ENCODE measurements at places on chromosomes 1 and 21.
A peak's percentile ranks its signal among the peaks of the same experiment; 100 is the strongest.

DNA sequence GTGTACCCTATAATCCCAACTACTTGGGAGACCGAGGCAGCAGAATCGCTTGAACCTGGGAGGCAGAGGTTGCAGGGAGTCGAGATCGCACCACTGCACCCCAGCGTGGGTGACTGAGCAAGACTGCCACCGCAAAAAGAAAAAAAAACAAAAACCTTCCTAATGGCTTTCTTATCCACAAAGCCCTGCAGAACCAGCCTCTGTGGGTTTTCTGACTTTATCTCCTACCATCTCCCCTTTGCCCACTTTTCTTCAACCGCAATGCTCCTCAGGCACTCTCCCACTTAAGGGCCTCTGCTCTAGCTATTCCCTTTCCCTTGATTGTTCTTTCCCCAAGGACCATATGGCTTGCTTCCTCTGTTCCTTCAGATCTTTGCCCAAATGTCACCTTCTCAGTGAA, 67.9 kb upstream of the PUM1 start:
- H3K36me3 ChIP-seq, result peaks cover 2% of the 10 kb centered on the region
- peaks cover 8% of the 10 kb centered on the region for H3K4me1 ChIP-seq
- no peak overlapping the region for H3K4me3 ChIP-seq
- H3K27ac ChIP-seq, result no peak overlapping the region

DNA sequence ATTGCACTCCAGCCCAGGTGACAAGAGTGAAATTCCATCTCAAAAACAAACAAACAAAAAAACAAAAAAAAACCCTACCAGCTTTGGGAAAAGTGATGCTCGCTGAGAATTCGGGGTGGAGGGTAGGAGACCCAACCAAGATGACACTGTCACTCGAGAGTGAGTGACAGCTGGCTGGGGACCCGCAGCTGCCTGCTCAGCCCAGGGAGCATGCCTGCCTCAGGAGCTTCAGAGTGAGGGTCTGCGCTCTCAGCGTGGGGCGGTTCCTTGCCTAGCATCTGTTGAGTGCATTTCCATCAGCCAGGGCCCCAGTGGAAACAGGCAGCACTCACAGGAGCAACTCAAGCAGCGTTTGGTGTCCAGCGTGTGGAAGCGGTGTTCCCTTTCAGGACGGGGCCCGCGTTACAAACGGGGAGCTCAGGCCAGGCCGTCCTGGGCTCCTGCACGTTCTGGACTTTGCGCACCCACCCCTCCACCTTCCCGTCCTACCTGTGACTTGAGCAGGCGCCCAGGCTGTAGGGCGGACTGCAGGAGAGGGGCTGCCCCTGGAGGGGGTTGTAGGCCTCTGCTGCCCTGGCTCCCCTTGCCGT, 5.9 kb downstream of the CSTB start:
- no peak for DNase-seq
- H3K27me3 ChIP-seq, result no peaks in the 10 kb centered on the region
- no peak overlapping the region for H3K27ac ChIP-seq
- H3K4me3 ChIP-seq, result no peak overlapping the region
- peaks cover 11% of the 10 kb centered on the region for H3K36me3 ChIP-seq

DNA sequence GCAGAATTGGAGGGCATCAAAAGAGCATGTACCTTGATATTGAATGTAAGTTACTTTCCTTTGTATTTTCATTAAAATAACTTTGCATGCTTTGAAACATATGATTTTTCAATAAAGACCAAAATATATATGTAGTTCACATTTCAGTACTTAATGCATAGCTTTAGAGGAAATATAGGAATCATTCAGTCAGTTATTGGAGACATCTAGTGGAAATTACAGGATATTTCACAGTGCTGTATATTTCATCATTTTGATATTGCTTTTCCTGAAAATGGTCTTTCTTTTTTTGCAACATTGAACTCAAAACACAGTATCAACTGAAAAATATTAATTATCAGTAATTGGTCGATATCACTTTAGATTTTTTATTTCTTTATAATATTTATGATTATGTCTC, 375.8 kb downstream of the NCAM2 start:
- H3K4me3 ChIP-seq, result no peak overlapping the region
- no peaks in the 10 kb centered on the region for H3K36me3 ChIP-seq
- H3K27me3 ChIP-seq, result no peaks in the 10 kb centered on the region
- no peak for DNase-seq
- H3K4me1 ChIP-seq, result no peaks in the 10 kb centered on the region

DNA sequence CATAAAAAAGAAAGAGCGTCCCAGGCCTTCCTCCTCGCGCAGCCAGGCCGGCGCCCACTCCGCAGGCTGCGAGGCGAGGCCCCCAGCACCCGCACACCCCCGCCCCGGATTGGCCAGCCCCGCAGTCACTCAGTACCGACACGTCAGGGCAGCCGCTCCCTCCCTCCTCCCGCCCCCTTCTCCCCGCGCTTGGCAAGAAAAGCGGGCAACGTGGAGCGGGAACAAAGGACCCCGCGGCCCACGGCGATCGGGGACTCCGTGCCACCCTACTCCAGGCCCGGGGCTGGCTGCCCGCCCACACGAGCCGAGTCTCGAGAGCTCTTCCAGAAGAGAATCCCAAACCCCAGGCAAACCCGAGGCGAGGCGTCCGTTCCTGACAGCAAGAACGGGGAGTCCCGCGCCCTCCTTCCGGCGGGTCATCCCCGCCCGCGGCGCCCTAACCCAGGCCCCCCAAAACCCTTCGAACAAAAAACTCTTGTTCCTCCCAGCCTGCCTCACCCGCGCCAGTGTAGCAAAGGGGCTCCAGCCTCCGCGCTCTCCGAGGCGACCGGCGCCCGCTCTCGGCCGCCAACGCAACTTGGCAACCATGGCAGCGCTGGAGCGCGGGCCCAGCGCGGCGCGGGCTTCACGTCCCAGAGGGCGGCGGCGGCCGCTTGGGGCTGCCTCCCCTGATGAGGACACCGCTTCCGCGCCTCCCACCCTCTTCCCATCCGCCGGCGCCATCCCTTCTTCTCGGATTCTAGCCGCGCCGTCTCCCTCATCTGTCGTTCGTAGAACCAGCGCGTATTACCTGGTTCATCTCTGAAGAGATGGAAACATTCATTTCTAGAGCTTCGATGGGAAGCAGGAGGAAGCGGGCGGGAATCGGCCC, 645 bp downstream of the IVNS1ABP start:
- H3K27ac ChIP-seq, result peak overlapping the region; percentile 94
- peak; percentile 95 for DNase-seq
- H3K36me3 ChIP-seq, result peaks cover 1% of the 10 kb centered on the region

DNA sequence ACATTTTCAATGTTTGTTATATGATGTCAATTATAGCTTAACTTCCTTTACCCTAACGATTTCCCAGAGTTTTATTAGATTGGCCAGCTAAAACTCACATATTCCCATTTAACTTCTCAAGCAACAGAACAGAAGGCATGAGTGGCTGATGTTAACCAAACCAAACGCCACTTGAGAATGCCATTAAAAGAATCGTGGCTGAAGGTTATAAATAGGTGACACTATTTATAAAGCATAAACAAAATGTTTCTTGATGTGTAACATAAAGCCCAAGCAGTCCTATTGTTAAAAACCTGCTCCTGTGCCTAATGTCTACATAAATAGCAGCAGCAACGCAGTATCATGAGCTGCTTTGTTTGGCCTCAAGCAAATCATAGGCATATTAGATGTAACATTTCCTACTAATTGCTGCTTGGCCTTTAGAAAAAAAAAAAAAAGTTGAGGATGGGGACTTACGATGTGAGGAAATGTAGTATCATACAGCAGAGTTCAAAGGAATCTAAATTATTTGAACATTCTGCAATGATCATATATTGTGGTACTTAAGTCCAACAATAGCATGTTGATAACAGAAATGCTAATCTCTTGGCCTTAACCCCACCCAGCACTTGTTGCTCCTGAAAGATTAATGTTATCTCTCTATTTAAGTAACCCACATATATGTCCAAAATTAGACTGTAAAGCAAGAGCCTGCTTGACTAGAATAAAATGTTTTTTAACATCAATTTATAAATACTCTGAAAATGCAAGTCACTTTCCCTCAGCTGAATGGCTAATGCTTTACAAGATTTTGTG, 106.0 kb downstream of the ESRRG start:
- no peak for DNase-seq
- H3K4me1 ChIP-seq, result no peaks in the 10 kb centered on the region
- no peaks in the 10 kb centered on the region for H3K36me3 ChIP-seq
- no peak overlapping the region for H3K4me3 ChIP-seq
- H3K27ac ChIP-seq, result no peak overlapping the region

- peaks cover 27% of the 10 kb centered on the region for H3K27me3 ChIP-seq
- no peaks in the 10 kb centered on the region for H3K4me1 ChIP-seq
- H3K4me3 ChIP-seq, result no peak overlapping the region
- no peak for DNase-seq
- no peak overlapping the region for H3K27ac ChIP-seq
Observed at GRCh38 chr21:42155045-42155855, 63.7 kb upstream of the ABCG1 start.

Data from chondrocyte (in vitro differentiated cells).